Lung microvascular endothelial cell (primary cell): ENCODE measurements at places on chromosomes 6 and 20. TPM values are rescaled to one million over a fixed set of nuclear protein-coding genes. Genes with fewer than 3 reads are reported as not detected.
A peak's percentile ranks its signal among the peaks of the same experiment; 100 is the strongest.

DNA sequence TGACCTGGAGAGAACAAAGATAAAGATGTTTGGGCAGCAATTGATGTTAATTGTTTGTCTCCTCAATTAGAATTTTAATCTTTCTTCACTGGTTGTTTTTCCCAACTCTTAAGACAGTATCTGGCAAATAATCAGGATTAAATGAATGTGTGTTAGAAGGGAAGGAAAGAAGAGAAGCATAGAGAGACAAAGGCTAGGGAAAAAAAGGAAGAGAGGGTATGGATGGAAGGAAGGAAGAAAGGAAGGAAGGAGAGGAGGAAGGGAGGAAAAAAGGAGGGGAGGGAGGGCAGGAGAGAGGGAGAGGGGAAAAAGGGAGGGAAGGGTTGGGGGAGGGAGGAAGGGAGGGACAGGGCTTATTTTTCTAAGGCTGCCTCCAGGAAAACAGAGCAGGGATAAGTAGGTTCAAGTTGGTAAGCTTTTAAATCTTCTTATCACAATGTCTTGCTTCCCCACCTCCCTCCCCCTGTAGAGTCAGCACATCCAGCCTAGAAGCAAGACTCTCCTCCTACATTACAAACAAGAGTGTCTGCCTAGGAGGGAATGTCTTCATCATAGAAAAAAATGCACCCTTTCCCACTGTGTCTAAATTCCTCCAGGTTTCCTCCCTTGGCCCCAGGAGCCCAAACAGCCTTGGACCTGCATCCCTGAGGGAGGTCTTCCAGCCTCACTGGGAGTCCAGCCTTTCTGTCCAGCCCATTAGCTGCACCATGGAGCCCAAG lies 447.8 kb upstream of the JARID2 start:
- DNase-seq: no peak

GRCh38 chr6:160349814-160350350 lies 1.7 kb downstream of the SLC22A3 start:
- DNase-seq: no peak

DNA sequence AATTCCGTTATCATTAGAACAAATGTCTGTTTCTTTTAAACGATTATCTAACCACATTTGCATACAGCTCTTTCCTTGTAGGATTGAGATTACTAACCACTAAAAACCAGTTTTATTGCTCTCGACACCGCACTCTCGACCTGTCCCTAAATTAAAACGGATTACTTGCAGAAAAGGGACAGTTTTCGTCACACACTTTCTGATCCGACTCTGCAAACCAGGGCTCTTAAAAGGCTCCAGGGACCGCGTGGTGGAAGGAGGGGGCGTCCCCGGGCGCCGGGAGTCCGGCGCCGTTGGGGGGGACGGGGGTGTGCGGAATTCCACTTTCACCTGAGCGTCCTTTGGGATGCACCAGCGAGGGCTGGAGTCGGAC lies 731 bp downstream of the MAK start:
- peak; percentile 19 for DNase-seq

DNA sequence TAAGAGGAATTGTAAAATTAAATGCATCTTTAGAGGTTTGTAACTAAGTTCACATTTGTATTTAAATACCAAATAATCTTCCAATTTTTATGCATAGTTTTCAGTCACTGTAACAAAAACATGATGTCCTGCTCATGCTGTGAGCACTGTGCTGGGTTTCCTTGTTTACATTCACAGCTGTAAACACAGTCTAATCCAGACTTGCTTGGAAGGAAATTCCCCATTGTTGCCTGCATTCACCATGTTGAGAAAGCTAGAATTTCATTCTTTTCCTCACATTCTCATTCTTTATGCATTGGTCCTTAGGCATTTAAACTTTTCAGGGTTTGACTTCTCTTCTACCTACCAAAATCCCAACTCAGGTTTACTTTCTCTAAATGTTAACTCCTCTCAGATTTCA lies 242.0 kb upstream of the TBX18 start:
- peak; percentile 6 for DNase-seq

DNA sequence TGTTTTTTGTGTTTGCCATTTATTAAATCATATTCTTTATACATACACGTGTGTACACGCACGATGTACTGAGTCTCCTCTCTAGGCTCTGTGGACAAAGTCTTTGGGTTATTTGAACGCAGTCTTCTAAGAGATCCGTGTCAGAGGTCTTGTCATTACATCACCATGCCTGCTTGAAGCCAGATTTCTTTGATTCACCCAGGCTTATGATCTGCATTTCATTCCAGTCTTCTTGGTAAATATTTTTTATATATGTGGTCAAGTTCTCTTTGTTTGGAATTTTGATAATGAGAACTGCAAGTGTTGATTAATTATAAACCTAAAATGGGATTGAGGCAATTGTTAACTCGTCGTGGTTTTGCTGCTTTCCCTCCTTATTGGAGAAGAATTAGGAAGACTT lies 34.6 kb downstream of the KCNS1 start:
- no peak for DNase-seq

- DNase-seq: no peak
Observed at GRCh38 chr6:44036699-44037101, 90.6 kb downstream of the MRPL14 start.

DNA sequence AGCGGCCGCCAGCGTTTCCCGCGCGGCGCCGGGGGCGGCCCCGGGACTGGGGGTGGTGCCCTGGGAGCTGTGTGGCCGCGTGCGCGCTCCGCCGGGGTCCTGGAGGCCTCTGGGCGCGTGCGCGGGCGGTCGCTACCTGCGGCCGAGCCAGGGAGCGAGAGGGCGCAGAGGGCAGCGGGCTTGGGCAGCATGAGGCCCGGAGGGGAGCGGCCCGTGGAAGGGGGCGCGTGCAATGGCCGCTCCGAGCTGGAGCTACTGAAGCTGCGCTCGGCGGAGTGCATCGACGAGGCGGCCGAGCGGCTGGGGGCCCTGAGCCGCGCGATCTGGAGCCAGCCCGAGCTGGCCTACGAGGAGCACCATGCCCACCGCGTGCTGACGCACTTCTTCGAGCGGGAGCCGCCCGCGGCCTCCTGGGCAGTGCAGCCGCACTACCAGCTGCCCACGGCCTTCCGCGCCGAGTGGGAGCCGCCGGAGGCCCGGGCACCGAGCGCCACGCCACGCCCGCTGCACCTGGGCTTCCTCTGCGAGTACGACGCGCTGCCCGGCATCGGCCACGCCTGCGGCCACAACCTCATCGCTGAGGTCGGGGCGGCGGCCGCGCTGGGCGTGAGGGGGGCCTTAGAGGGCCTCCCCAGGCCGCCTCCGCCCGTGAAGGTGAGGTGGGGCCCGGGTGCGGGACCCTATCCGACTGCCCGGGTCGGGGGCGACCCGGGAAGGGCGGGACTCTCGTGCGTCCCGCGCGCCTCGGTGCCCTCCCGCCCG lies at the start of gene PM20D2:
PM20D2 (plus strand) TSS at position 100 of the 762 bp plus-strand sequence; CDS start at position 190, 90 bp downstream.
- peak; percentile 47 for DNase-seq

- no peak for DNase-seq
Observed at GRCh38 chr20:44074252-44075151, 112.5 kb downstream of the JPH2 start.

The GTSF1L gene
- total RNA-seq: not detected in 2 replicates

- no peak for DNase-seq
Observed at GRCh38 chr6:137145421-137145820, 28.0 kb downstream of the IL22RA2 start.

The OR2H2 gene
- not detected in 2 replicates for total RNA-seq

DNA sequence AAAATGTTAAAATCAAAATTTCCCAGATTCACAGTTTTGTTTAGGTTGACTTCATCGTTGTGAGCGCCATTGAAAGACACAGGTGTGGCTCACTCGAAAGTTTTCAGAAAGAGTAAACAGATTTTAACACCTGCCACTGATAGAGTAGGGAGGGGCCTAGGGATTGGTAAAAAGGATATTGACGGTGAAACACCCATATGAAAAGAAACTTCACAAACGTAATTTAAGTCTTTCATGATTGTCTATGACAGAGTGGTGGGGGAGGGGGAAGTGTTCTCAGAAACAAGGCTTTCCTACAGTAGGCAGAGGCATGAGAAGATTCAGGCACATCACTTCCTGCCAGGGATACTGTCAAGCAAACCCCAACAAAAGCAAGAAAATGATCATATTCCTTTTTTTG lies 101.4 kb downstream of the PERP start:
- no peak for DNase-seq

DNA sequence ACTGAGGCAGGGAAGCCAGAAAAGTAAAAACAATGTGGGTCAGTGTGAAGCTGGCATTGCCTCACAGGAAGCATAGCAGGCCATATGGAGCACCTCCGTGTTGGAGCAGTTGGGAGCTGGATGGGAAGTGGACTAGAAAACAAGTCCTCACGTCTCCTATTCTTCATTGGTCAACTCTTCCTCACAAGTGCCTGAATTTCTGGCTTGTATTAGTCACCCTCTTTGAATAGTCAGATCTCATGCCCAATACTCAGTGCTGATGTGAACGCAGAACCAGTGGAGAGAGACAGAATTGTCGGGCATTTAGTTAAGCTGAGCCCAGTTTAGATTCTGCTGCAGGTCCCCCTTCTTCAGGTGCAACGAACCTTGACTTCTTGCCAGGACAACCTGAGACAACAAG lies 22.3 kb upstream of the RSPO3 start:
- DNase-seq: no peak

GRCh38 chr6:39213195-39213920 lies 15.9 kb downstream of the KCNK5 start:
- no peak for DNase-seq

- no peak for DNase-seq
Observed at GRCh38 chr6:43743682-43744381, 26.2 kb upstream of the VEGFA start.

GRCh38 chr6:127103482-127103881 lies 15.0 kb upstream of the RSPO3 start:
- no peak for DNase-seq

DNA sequence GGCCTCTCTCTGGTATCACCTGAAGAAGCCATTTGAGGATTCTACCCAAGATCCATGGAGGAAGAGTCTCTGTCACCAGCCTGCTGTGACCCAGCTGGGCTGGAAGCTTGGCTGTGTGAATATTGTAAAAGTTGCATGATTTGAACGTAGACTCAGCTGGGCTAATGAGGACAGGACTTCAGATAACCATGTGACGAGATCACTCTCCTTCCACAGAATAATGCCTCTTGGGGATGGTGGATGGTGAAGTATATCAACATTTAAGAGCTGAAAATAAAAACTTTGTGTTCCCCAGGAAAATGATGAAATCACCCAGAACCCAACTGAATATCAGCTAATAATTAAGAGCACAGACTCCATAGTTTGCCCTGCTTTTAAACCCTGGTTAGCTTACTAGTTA lies 427.9 kb downstream of the CD83 start:
- DNase-seq: no peak

The SCRT2 gene
- not detected in 2 replicates for total RNA-seq

DNA sequence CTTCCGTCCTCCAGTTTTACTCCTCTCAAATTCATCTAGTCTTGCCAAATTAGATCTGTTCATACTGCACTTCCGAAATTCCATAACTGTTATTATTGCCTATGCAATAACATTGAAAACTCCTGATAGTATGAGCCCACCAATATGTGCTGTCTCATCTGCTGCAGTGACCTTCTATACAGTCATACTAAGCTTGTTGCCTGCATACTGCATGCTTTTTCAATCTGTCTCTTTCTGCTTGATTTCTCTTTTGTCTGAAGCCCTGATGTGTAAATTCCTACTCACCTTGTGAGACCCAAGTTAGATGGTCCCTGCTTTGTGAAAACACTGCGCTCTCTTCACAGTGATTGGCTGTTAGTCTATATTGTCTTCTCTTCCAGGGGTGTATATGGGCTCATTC lies 1.1 kb downstream of the TBP start:
- DNase-seq: no peak
